ENCODE measurements at places on chromosomes 4 and X.

DNA sequence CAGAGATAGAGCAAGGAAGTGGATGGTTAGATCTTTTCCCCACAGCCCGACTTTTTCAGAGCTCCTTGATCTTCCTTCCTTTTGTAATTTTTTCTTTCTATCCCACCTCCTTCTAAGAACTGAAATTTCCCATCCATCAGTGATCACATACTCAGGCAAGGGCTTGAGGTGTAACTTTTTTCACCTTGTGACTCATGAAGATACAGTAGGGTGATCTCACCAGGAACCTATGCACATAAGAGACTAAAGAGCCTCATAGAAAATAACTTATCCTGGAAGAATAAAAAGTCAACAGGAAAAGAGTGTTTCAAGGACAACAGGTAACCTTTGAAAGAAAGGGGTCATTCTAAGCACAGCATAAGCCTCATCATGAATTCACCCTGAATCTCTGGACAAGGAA lies 131.2 kb upstream of the HCCS start:
- DNase-seq, result no peak

- DNase-seq, result no peak
Measured at GRCh38 chrX:8907688-8908087, 106.5 kb upstream of the FAM9A start.

- DNase-seq, result no peak
Measured at GRCh38 chrX:43745938-43746721, 90.0 kb downstream of the MAOA start.

DNA sequence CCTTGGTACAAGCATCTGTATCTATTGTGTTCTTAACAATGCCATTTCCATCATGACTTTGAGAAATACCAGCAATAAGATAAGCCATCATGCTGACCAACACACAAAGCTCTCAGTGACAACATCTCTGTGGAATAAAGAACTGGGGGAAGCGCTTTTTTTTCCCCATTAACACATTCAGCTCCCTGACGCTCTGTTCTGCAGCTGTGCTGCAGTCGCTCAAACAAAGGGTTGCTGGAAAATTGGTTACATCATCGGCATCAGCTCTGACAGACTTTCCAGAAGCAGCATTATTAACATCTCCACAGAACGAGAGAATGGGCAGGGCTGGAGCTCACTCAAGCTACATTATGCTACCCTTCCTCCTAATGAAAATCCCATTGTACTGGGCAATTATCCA lies 39.9 kb downstream of the DCX start:
- DNase-seq, result no peak

GRCh38 chr4:87089368-87089767 lies 131.1 kb downstream of the KLHL8 start:
- no peak for DNase-seq

DNA sequence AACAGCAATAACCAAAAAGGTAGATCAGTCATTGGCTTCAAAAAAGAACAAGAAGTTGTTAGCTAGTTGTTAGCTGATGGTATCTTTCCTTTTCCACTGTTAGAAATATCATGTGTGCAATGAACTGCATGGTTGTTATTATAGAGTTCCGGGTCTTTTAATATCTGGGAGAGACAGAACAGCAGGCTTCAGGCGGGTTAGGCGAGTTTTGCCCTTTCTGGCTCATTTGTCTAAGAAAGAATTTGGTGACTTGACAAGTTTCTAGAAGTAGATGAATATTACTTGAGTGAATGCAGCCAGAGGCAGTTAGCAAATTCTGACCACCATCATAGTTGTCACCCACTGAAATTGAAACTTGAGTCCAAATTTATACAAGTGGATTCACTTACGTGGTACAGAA lies 88.9 kb upstream of the MID1 start:
- no peak for DNase-seq

- DNase-seq, result no peak
Measured at GRCh38 chr4:65467068-65467680, 203.1 kb downstream of the EPHA5 start.

- DNase-seq, result peak; percentile 23
Measured at GRCh38 chr4:95092766-95093165, 335.0 kb downstream of the BMPR1B start.

DNA sequence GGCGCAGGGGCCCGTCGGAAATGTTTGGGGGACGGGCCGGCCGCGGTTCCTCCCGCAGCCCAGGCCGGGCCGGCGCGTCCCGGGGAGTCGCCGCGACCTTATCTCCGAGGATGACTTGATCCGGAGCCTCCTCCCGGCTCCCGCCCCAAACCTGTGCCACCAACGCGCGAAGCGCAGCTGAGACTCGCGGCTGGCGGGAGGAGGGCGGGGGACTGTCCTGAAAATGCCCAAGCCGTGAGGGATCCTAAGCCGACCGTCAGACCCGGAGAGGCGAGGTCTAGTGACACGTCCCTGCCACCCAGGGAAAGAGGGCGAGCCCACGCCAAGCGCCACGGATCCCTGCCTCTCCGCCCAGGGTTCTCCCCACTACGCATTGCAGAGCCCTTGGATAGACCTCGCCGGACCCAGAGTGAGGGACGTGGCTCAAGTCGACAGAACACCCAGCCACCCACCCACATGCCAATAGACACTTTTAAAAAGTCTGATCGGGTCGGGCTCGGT lies 26.9 kb downstream of the UTP14A start:
- no peak for DNase-seq

DNA sequence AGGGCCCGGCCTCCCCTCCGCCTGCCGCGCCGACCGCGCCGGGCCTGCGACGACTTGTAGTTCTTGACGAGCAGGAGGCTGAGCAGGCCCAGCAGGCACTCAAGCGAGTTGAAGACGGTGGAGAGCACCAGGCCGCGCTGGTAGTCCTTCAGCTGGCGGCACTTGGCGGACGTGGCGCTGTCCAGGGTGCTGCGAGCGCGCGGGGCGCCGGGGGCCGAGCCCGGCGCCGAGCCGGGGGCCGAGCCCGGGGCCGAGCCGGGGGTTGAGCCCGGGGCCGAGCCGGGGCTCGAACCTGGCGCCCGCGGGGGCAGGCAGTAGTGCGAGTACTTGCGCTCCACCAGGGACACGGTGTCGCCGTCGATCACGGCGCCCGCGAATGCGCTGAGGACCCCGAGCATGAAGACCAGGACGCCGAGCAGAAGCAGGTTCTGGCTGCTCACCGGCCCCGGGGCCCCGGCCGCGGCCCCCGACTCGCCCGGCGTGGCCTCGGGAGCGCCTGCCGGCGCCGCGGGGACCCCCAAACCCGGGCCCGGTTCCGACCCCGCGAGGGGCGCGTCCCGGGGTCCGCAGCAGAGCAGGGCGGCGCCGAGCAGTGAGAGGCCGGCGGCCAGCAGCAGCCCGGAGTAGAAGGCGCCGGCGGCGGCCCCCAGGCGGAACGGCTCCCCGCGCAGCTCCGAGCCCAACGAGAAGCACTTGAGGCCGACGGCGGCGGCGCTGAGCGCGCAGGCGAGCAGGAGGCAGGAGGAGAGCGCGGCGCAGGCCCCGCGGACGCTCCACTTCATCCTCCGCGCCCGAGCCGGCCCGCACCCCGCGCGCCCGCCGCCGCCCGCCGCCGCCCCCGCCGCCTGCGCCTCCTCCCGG lies 584 bp downstream of the TMEM271 start:
- no peak for DNase-seq

GRCh38 chr4:168536448-168536847 lies 39.6 kb downstream of the PALLD start:
- no peak for DNase-seq

GRCh38 chr4:54547299-54548097 lies 110.3 kb upstream of the KIT start:
- DNase-seq, result no peak

GRCh38 chr4:85591406-85592098 lies 116.6 kb downstream of the ARHGAP24 start:
- DNase-seq, result no peak

- no peak for DNase-seq
Measured at GRCh38 chr4:120658772-120659171, 263.8 kb downstream of the PRDM5 start.

DNA sequence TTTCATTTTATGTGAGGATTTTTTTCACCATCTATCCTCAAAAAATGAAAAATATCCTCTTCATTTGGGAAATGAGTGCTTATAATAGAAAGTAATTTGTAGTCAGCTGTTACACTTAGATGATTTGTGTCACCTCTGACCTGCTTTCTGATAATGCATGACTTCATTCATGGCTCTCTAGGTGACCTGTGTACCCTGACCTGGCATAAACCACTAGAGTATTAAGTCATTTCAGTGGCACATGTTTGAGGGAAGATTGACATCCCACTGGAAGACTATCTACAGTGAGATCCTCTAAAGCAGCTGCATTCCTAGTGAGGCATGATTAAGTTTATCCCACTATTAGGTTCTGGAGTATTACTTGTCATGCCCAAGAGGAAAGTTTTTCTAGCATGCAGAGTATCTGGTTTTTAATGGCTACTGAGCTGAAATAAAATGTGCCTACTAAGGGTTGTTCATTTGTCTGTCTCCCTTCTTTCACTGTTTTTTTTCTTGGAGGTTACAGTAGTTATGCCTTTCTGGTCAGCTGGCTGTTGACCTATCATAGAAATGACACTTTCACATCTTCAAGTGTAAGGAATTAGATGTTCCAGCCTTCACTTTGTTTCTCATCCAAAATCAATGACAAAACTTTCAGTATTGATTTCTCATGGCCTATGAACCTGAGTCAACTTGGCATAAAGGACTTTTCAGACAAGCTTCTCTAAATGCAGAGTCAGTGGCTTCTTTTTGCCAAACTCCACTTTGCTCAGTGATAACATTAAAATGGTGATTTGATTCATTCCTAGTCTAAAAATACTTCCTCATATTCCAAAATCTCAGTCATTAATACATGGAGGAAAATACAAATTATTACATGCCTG lies 33.1 kb downstream of the TET2 start:
- DNase-seq, result no peak

DNA sequence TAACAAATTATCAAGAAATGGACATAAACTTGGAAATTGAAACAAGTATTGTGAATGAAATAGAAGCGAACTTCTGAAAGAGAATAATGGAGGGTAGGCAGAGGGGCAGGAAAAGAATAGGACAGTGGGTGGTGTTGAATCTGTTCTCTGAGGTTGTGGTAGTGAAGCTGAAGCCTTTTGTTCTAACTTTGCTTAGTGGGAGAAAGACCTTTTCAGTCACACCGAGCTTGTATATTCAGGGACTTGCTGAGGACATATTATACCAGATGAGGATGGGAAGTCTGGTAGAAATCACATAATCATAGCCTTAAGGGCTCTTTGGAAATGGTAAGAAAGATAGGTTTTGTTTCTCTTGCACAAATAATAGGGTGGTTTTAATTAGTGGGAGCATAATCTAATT lies 115.4 kb upstream of the NDST4 start:
- no peak for DNase-seq

DNA sequence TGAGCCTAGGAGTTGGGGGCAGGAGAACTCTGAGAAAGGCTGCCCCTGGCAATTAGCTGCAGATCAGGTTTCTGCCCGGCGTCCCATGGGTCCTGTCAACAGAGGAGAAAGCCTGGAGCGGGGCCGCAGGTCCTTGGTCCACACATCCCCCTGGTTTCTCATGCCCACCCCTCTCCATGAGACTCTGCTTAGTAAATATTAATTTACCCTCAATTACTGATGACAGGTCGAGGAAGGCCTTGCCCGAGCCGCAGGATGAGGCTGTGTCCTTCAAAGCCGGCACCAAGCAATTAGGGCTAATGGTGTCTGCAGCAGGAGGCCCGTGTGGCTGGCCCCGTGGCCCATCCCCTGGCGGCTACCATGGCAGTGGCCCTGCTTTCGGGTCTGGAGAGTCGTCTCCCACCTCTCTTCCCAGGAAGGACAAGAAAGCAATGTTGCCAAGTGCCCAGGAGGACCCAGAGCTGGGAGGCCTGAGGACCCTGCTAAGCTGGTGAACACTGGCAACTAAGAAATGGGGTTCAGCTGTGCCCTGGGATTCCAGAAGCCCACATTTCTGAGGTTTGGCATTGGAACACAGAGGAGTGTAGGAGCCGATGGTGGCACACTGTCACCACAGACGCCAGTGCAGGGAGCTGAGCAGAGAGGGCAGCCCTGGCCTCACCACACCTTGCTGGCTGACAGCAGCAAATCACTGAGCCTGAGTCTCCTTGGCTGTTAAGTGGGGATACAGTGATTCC lies 114.6 kb downstream of the CPZ start:
- no peak for DNase-seq

- DNase-seq, result no peak
Measured at GRCh38 chr4:153229545-153229944, 25.3 kb downstream of the TRIM2 start.

GRCh38 chr4:14404730-14405129 lies 597.6 kb upstream of the CPEB2 start:
- no peak for DNase-seq

GRCh38 chr4:137866671-137867070 lies 334.4 kb upstream of the PCDH18 start:
- DNase-seq, result no peak

- no peak for DNase-seq
Measured at GRCh38 chr4:19187691-19188090, 1064.0 kb upstream of the SLIT2 start.

DNA sequence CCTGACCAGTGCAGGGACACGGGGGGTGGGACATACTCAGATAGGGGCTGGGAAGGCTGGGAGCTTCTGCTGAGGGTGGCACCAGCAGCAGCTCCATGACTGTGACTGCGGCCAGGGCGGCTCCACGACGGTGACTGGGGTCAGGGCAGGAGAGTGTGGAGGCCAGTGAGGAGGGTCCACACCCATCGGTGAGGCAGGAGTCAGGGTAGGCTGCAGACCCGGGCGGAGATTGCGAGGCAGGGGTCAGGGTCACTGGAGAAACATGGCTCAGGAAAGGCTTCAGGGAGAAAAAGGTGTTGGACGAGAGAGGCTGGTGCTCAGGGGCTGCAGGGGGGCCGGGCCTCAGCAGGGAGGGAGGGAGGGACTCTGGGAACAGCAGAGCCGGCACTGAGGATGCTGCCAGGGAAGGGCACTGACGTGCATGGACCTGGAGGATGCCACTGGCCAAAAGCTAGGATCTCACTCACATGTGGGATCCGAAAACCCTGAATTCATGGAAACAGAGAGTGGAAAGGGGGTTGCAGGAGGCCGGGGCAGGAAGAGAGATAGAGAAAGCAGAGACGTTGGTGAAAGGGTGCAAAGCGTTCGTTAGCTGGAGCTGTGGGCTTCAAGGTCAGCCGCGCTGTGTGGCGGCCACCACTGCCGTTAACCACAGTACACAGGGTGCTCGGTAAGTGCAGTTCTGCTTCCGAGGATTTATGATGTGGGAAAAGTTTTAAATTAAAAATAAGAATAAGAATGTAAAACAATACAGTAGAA lies 22.0 kb downstream of the ATP5ME start:
- no peak for DNase-seq

GRCh38 chr4:118004088-118004487 lies 30.2 kb upstream of the NDST3 start:
- no peak for DNase-seq

Measured in glomerular endothelial cell (primary cell).